ENCODE measurements at places on chromosomes 7 and 10.
A peak's percentile ranks its signal among the peaks of the same experiment; 100 is the strongest.

- peak; percentile 4 for DNase-seq
These were observed 126.1 kb upstream of the KCNMA1 start for GRCh38 chr10:77763453-77764430.

DNA sequence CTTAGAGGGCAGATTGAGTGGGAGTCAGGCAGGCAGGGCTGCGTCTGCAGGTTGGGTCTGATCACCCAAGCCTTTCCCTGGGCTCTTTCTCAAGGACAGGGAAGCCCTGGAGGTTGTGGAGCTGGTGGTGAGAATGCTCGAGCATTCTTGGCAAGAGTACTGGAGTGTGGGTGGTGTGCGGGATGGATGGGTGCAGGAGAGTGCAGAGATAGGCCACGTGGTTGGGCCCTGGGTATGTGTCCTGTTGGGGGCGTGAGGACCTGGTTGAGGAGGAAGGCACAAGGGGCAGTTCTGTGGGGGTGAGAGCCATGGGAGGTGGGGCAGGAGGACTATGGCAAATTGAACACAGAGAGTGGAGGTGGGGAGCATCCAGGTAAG is 135.9 kb downstream of the PTPN20 start:
- no peak for DNase-seq

DNA sequence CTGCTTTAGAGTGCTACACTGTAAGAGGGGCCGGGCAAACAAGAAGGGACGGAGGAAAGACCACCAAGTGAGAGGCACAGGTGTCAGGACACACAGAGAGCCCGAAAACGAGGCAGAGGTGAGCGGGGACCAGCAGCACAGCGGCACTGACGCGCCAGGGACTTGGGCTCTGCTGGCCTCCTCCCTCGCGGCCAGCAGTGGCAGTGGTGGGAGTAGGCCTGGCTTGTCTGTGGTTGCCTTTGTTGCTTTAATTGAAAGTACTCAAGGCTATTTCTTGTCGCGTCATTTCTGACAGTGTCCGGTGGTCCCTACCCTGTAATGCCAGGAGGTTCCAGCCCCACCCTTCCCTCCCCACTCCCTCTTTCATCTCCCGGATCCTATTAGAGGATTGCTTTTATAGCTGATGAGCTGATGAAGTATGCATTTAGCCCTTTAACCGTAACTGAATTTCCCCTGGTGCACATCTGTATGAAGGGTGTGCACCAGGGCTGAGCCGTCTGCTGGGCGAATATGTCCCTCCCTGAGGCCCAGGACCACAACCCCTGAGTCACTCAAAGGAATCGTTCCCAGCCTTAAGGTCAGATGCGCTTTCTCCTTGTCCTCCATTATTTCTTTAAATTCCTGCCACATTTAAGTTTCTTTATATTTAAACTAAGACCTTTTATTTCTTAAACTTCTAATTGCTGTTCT is 39.5 kb upstream of the FAM20C start:
- DNase-seq, result no peak

- DNase-seq, result no peak
These were observed 17.2 kb downstream of the TSPAN33 start for GRCh38 chr7:129161524-129162225.

GRCh38 chr7:4667776-4668509 is 14.2 kb upstream of the FOXK1 start:
- DNase-seq, result peak; percentile 53

GRCh38 chr7:43749383-43749940 is 9.0 kb upstream of the BLVRA start:
- peak; percentile 55 for DNase-seq

- no peak for DNase-seq
These were observed 1.3 kb upstream of the ERCC6 start for GRCh38 chr10:49540056-49540797.

DNA sequence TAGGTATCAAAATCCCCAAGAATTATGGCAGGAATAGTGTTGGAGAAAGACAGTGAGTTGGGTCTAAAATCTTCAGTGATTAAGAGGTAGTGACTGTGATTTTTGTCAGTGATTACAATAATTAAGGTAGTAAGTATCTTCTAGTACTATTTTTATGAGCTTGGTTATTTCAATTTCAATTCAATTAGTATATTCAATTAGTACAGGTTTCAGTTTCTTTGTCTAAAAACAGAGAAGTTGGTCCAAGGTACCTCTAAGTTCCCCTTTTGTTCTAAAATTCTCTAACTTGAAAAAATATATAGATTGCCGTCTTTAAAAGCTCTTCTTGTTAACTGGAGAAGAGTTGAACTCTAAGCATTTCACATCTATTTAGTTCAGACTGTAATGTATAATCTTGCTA is 82.9 kb downstream of the OTUD1 start:
- no peak for DNase-seq

- no peak for DNase-seq
These were observed 184.4 kb downstream of the MDFIC start for GRCh38 chr7:115106316-115106715.

- DNase-seq, result no peak
These were observed 547.5 kb downstream of the GALNT17 start for GRCh38 chr7:71679480-71679879.

GRCh38 chr10:132021046-132021445 is 39.3 kb upstream of the BNIP3 start:
- DNase-seq, result no peak

GRCh38 chr7:101631224-101631714 is 2.2 kb upstream of the MYL10 start:
- no peak for DNase-seq

- no peak for DNase-seq
These were observed 54.6 kb upstream of the NANOS1 start for GRCh38 chr10:118974951-118975350.

DNA sequence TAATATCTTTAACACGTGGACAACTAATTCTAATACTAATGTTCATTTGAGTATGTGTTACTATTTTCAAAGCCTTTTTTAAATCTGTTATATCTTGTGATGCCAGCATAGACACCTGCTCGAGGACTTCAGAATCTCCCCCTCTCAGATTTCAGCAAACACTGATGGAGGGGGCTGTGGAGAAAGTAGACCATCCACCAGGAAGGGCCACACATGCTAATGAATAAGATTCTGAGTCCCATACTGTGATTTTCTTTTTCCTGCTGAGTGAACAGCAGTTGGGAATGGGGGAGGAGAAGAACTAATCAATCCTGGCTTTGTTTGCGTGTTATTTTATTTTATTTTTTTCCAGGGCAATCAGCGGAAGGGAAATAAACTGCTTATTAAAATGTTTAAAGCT is 157.9 kb upstream of the CSTF2T start:
- no peak for DNase-seq

GRCh38 chr7:16813232-16813616 is 8.4 kb upstream of the AGR2 start:
- DNase-seq, result no peak

DNA sequence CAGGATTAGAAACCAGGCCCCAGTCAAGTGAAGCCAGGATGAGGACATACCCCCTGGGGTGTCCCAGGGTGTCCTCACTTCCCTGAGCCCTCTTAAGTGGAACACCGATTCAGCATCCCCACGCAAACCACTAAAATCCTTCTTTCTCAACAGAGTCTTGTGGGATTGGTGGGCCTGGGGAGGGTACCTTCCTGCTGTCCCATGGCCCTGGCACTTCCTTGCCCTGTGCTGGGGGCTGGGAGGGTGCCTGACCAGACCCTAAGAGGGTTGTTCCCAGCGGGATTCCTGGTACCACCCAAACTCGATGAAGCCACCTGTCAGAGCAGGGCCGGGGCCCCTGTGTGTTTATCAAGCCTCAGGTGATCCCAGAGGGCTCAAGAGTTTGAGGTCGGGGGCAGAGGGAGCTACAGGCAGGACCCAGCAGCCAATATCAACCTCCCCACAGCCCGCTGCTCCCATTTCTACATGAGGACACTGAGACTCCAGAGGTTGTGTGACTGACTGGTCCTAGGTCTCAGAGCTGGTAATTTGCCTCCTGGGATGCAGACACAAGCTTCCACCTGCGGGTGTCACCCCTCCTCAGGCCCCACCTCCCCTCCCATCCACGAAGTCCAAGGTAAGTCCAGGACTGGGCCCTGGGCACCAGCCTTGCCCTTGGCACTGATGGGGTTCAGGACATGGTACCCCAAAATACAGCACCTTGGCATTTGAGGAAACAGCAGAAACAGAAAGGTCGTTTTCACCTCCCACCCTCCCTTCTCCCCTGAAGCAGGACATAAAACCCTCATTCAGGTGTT is 31.4 kb downstream of the OAT start:
- DNase-seq, result no peak

DNA sequence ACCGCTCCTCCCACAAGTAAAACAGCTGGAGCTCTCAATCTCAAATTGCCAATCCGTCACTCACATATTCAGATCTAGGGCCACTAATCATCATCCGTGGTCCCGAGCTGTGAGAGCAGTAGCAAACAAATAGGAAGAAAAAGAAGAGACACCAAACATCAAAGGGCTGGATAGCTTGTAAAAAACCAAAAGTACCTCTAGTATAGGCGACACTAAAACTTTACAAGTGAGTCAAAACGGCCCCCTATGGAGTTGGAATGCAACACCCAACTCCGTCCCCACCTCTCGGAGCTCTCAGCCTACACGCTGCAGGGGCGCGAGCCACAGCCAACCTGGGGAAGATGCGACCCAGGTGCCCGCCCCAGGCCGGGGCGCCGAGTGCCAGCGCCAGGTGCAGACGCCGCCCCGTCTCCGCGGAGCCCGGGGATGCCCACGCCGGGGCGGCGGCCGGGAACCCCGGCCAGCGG is 581 bp downstream of the FAM3C start:
- DNase-seq, result peak; percentile 75

- peak; percentile 42 for DNase-seq
These were observed 37.9 kb upstream of the MTPAP start for GRCh38 chr10:30386801-30387588.

DNA sequence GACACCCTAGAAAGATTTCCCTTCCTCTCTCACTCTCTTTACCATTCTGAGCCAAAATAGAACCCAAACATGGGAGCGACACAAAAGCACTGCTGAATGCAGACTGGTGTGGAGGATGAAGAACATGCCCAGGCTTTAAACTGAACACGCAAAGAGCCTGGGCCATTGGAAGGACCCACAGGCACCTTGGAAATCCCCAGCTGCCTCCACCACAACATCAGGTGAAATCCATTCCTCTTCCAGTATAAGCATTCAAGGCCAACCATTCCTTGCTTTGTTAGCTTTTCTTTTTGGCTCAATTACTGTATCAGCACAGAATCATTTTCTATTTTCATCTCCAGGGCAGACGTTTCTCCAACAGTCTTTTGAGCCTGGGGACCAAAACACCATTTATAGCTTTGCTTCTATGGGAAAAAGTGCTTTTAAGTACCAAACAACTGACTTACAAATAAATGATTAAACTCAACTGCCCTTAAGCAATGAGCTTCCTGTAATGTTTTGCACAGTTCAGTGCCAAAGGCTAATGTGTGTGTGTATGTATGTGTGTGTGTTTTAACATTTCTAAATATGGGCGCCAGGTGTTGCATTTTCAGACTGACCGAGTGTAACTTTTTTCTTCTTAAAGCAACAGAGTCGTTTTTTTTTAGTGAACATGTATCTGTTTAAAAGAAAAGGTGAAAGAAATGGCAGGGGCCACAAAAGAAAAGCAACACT is 16.2 kb upstream of the BLNK start:
- DNase-seq, result peak; percentile 80

DNA sequence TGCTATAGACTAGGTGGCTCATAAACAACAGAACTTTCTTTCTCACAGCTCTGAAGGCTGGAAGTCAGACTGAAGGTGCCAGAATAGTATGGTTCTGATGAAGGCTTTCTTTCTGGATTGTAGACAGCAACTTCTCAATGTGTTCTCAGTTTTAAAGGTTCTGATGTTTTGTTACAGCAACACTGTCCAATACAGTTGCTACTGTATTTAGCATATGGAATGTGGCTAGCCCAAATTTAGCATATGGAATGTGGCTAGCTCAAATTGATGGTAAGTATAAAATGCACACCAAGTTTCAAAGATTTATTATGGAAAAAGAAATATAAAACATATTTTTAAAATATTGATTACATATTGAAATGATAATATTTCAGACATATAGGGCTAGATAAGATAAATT is 145.3 kb downstream of the MBL2 start:
- no peak for DNase-seq

DNA sequence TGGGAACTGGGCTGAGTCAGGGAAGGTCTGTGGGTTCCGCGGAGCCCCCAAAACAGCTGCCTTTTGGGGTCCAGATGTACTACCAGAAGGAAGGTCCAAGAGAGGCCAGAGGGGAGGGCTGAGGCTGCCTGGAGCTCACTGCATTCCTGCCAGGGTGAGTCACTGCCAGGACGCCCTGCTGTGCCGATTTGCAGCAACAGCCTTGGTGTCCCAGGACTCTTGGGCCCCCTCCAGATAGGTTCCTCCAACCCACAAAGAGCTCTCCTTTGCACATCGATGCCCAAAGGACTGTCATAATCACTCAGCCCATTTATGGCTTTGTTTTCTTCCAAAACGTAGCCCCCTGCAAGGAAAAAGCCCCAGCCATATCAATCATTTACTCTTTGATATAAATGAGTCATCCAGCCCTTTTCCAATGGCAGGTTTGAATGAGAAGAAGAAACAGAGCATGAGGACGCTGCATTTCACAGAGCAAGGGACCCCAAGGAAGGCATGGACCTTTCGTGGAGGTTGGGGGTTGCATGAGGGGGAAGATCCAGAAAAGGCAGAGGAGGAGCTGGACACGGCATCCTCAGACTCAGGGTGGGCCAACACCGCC is 32.2 kb upstream of the COL13A1 start:
- no peak for DNase-seq

- no peak for DNase-seq
These were observed 30.3 kb upstream of the TPK1 start for GRCh38 chr7:144866189-144866588.

- DNase-seq, result no peak
These were observed 345.1 kb downstream of the GLRX3 start for GRCh38 chr10:130481076-130481930.

DNA sequence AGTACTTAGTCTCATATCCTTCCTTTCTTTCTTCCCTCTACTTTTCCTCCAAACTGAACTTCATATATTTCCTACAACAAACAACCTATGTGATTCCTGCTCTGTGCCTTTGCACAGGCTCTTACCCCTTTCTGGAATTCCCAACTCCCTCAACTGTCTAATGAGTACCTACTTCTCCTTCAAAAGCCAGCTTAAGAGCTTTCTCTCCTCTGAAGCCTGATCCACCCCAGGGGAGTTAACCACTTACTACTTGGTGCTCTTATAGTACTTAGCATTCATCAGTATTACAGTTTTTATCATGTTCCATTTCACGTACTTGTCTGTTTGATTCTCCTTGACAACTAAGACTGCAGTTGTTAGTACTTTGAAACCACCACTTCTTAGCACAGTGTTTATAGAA is 246.1 kb downstream of the LRRTM3 start:
- no peak for DNase-seq

DNA sequence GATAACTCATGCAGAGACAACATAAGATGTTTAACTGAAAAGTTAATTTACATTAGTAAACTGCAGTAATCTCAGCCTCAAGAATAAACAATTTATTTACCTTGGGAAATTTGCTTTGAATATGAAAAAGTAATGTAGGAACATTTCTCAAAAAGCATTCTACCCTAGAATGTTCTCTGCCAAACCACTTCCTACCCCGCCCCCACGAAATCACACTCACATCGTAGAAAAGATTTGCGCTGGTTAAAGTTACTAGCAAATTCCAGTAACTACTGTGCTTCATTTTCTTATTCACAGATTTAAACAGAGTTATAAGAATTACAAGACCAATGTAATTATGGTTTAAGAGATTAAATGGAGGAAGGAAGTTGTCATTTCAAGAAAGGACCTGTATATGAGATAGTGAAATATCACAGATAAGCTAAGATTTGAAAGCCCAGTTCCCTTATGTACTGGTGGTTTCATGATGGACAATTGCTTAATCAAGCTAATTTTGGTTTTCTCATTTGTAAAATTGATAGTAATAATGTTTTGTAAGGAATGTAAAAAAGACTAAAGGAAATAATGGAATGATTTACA is 175.4 kb downstream of the GNAI1 start:
- no peak for DNase-seq

Measured in RPMI8226 (cell line).